ENCODE measurements at places on chromosomes 12 and 14.
A peak's percentile ranks its signal among the peaks of the same experiment; 100 is the strongest.

- DNase-seq, result no peak
Measured at GRCh38 chr14:65371784-65372183, 40.7 kb upstream of the FUT8 start.

GRCh38 chr12:52929538-52929937, 19.4 kb upstream of the KRT18 start:
- no peak for DNase-seq

- no peak for DNase-seq
Measured at GRCh38 chr14:36582874-36583241, 444 bp upstream of the NKX2-8 start.

GRCh38 chr14:73238424-73238852, 1.1 kb downstream of the PAPLN start:
- DNase-seq, result peak; percentile 84

DNA sequence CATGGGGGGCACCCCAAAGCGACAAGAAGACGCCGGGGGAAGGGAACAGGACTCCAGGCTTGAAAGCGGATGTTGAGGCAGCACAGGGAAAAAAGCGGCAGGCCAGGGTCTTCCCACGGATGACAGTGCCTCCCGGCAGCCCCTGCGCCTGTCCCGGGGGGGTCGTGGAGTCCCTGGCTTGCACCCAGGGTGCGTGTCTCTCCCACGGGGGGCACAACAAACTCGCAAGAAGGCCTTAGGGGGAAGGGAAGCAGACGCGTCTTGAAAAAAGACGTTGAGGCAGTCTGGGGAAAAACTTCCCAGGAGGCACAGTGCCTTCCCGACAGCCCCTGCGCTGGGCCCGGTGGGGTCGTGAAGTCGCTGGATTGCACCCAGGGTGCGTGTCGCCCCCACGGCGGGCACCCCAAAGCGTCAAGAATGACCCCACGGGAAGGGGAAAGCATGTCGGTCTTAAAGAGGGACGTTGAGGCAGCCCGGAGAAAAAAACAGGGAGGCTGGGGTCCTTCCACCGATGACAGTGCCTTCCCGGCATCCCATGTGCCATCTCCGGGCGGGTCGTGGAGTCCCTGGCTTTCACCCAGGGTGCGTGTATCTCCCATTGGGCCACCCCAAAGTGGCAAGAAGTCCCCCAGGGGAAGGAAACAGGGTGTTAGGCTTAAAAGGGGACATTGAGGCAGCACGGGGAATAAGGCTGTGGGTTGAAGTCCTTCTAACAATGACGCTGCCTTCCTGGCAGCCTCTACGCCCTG, 159.9 kb upstream of the ALG10B start:
- no peak for DNase-seq

DNA sequence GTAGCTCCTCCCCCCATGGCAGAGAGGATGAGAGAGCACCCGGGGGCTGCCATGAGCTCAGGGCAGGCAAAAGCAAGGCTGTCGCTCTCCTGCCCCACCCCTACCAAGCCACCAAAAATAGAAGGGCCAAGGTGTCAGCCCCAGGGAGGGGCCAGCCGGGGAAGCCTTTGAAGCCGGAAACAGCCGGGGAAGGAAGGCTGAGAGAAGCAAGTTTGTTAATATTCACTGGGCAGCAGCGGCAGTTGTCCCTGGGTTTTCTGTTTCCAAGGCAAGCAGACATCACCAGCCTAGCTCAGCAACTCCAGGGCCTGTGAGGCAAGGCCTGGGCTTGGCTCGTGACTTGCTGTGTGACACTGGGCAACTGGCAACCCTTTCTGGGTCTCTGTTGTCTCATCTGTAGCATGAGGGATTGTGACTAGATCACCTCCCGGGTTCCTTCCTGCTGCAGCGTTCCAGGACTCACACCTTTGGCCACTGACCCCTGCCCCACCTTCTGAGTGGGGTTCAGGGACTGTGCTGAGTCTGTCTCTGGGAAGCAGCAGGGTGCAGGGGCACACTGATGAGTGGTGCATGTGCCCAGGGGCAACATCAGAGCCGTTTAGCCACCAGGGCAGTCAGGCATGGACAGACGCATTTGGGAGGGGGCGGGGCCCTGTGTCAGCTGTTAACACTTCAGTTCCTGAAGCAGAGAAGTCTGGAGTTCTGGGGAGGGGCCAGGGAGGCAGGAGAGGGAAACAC, 24.3 kb downstream of the SYNDIG1L start:
- no peak for DNase-seq

- no peak for DNase-seq
Measured at GRCh38 chr12:68111995-68112394, 47.5 kb downstream of the IFNG start.

- DNase-seq, result peak; percentile 48
Measured at GRCh38 chr12:10771132-10771733, 31.2 kb downstream of the TAS2R7 start.

DNA sequence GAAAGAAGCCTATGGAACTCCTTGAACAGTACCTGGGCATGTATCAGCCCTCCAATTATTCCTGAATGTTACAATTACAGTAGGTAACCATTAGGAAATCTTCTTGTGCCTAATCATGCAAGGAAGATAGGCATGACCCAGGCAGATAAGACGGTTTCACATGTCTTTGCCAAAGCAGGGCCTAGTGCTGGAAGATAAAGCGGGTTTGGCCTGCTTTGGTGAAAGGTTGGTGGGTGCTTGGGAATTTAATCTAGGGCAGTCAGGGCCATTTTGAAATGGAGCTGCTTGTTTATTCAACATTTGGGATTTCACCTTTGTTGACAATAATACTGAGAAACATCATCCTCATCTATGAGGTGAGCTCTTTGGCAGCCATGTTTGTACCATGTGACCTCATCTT, 12.5 kb upstream of the SRSF5 start:
- DNase-seq, result no peak

- DNase-seq, result no peak
Measured at GRCh38 chr12:52175371-52176350, 16.2 kb downstream of the KRT80 start.

GRCh38 chr12:22653075-22653474, 28.1 kb downstream of the ETNK1 start:
- DNase-seq, result no peak

DNA sequence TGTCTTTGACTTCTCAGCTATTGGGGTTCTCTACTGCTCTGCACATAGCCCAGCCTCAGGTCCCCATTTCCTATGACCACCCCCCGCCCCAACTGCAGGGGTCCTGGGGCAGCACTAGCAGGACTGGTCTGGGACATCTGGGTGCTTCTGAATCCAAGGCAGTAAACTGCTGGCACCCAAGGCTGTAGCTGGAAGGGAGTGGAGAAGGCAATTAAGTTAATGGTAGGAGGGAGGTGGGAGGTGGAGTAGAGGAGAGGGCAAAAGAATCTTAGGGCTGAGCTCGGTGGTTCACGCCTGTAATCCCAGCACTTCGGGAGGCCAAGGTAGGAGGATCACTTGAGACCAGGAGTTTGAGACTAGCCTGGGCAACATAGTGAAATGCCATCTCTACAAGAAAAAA, 11.5 kb downstream of the PLEK2 start:
- DNase-seq, result no peak

- no peak for DNase-seq
Measured at GRCh38 chr12:114381177-114381576, 24.8 kb downstream of the TBX5 start.

DNA sequence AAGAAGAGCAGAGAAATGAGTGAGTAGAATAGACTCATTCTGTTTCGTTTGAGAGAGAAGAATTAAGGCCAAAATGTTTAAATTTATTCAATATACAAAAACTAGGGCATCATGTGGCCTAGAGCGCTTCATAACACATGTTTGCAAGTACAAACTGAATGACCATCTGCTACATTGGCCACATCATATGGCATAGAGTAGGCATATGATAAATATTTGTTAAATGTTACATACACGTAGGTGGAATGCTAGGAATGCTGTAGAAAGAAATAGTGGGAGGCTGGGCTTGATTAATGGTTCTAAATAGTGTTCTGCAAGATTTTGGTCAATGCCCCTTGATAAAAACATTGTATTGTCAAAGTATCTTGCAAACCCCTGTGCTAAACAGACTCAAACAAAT, 10.8 kb downstream of the MGP start:
- no peak for DNase-seq

DNA sequence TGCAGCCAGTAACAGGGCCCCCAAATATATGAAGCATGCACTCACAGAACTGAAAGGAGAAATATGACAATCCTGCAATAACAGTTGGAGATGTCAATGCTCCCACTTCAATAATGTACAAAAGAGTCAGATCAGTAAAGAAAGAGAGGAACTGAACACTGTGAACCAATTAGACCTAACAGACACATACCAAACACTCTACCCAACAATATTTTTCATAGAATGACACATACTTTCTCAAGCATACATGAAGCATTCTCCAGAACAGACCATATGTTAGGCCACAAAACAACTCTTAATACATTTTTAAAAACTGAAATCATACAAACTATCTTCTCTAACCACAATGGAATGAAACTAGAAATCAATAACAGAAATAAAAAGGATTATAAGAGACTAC, 80.2 kb downstream of the ELK3 start:
- DNase-seq, result no peak

DNA sequence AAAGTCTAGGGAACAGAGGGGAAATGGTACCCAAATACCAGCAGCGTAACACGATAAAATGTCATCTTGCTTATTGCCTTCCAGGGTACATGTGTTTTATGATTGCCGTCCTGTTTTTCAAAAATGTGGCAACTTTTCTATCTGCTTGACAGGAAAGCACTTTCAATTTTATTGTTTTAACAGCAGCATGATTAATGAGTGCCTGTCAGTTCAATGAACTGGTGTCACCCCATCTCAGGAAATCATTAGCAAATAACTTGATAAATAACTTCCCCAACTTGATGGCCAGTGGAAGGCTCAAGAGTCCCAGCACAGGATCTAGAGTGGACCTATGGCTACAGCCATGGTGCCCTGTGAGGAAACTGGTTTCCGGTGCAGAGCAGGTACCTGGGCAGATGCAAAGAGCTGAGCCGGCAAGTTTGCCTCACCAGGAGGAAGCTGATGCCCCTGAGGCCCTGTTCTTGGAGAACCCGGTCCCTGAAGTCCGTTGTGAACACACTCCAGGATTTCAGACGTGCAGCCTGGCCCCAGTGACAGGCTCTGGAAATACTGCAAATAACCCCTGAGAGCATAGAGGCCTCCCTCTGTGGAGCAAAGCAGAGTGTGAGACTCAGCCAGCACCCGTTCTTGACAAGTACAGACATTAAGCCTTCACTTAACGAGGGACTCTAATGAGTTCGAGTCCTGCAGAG, 173.5 kb upstream of the SFSWAP start:
- DNase-seq, result no peak

GRCh38 chr14:61705017-61705416, 9.7 kb downstream of the HIF1A start:
- DNase-seq, result no peak

DNA sequence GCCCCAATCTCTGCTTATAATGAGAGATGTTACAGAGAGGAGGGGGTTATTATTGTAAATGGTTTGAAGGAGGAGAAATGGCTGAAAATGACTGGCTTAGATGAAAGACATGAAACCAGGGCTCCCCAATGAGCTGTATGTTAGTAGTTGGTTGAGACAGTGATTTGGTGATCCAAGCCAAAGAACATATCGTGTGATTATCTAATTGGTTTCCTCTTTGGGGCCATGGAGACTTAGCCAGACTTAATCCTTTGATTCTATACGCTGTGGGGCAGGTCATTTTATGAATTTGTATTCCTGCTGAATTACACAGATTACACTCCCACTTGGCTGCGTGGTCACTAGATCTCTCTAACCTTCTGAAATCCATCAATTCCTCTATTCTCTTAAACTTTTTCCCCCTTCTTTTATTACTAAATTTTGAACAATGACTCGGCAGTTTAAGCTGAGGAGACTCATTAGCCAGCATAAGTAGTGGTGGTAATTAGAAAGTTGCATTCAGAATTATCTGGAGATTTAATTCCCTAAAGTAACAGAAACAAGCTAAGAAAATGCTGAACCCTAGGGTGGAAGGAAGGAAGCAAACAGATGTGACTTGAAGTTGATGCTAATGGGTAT, 5.3 kb downstream of the TTC8 start:
- no peak for DNase-seq

- DNase-seq, result no peak
Measured at GRCh38 chr12:72098622-72099021, 160.0 kb downstream of the TPH2 start.

- DNase-seq, result peak; percentile 31
Measured at GRCh38 chr12:9365296-9365695, 157.1 kb upstream of the PZP start.

- no peak for DNase-seq
Measured at GRCh38 chr12:7892186-7892980, 19.7 kb upstream of the SLC2A14 start.

DNA sequence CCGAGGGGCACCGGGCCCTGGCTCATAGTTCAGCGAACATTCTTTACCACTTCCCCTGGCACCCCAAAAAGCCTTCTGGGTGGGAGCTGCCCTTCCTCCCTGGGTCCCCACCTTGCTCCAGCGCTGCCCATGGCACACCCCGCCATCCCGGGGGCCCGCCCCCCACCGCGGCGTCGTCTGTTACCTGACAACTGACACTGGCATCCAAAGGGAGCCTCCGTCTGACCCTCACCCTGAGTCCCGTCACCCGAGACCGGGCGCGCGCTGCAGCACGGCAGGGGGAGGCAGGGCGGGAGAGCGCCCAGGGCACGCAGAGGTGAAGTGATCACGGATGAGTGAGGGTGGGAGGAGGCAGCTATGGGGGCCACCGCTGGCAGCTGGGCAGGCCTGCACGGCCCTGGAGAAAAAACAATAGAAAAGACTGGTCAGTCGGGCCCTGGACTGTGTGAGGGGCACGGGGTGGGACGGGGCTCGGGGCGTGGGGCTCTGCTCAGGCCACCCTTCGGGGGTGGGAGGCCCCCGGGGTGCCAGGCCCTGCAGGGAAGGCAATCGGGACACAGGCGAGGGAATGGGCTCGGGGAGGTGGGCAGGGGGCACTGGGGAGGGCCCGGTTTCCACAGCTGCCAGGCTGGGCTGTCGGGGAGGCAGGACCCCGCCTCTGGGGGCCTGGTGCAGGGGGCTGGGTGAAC, 40.7 kb downstream of the BCL11B start:
- DNase-seq, result no peak

DNA sequence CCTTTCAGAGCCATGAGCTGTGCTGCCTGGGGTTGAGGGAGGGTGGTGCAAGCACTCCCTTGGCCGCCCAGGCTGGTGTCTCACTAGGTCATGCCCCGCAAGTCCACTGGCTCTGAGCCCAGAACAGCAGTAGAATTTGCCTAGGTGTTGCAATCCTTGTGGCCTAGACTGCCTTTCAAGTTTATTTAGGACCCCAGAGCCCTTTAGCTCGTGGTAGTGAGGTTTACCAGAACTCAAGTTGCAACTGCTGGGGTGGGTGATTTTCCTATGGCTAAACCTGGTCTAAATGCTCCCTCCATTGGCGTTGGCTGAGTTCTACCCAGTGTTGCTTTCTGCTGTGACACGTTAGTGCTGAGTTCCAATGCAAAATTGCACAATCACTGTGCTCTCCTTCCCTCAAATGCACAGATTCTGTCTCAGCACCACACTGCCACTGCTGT, 287.2 kb downstream of the BCAT1 start:
- no peak for DNase-seq

Data from COLO829 (cell line).